Endothelial cell (in vitro differentiated cells): ENCODE measurements at places on chromosomes 2 and 18. TPM values are rescaled to one million over a fixed set of nuclear protein-coding genes. Genes with fewer than 3 reads are reported as not detected.

CDKL4 gene
- total RNA-seq = 0.92 TPM

LIMS2 gene
- 3.8 TPM for total RNA-seq

OTOS gene
- total RNA-seq = not detected

CFC1 gene
- 1.2 TPM for total RNA-seq

NFATC1 gene
- 40.6 TPM for total RNA-seq

ST8SIA5 gene
- total RNA-seq = 0.49 TPM

CYP27C1 gene
- 6.4 TPM for total RNA-seq

IL18R1 gene
- 0.51 TPM for total RNA-seq

CXCR1 gene
- not detected for total RNA-seq

ASPRV1 gene
- 0.87 TPM for total RNA-seq

ABCG5 gene
- not detected for total RNA-seq

LIPG gene
- 19.6 TPM for total RNA-seq

HAAO gene
- total RNA-seq = 6.0 TPM

CYRIA gene
- 32.4 TPM for total RNA-seq

LYG1 gene
- total RNA-seq = 1.4 TPM

KIF3C gene
- 78.1 TPM for total RNA-seq

IL37 gene
- total RNA-seq = not detected

IAH1 gene
- 37.5 TPM for total RNA-seq

GAREM2 gene
- total RNA-seq = 4.6 TPM

PROM2 gene
- total RNA-seq = 0.62 TPM

TGIF1 gene
- total RNA-seq = 72.5 TPM

CAPN14 gene
- 0.13 TPM for total RNA-seq

MAP3K19 gene
- total RNA-seq = not detected

RRM2 gene
- total RNA-seq = 18.7 TPM

UCN gene
- total RNA-seq = 1.5 TPM

MSTN gene
- total RNA-seq = 0.13 TPM

TRPM8 gene
- not detected for total RNA-seq

SKA1 gene
- 4.7 TPM for total RNA-seq

MTHFD2 gene
- total RNA-seq = 20.0 TPM

DCC gene
- total RNA-seq = 14.7 TPM

AKAIN1 gene
- total RNA-seq = not detected

TSN gene
- 264 TPM for total RNA-seq

NYAP2 gene
- total RNA-seq = not detected

MGAT4A gene
- 7.3 TPM for total RNA-seq

TM4SF20 gene
- total RNA-seq = not detected

MOGAT1 gene
- 0.26 TPM for total RNA-seq

GKN2 gene
- 0.36 TPM for total RNA-seq

LHCGR gene
- total RNA-seq = not detected

MEX3C gene
- 54.1 TPM for total RNA-seq

RAB27B gene
- total RNA-seq = 0.41 TPM

CAPN13 gene
- 0.44 TPM for total RNA-seq

SLC16A14 gene
- 0.18 TPM for total RNA-seq

BIRC6 gene
- total RNA-seq = 125 TPM

SNTG2 gene
- 23.2 TPM for total RNA-seq

CCDC102B gene
- total RNA-seq = 8.2 TPM

RNPEPL1 gene
- 29.2 TPM for total RNA-seq

LRRTM1 gene
- not detected for total RNA-seq

PTH2R gene
- not detected for total RNA-seq

RAB6C gene
- 1.4 TPM for total RNA-seq

REG1A gene
- total RNA-seq = not detected

FBXO48 gene
- 1.6 TPM for total RNA-seq

HOXD1 gene
- total RNA-seq = 3.8 TPM

FAM117B gene
- total RNA-seq = 13.0 TPM

CCDC121 gene
- 4.7 TPM for total RNA-seq
